NK-92 treated with Interleukin-12 subunit alpha and Interleukin-12 subunit beta, amount 100 ng/mL, for 24 hours (cell line): ENCODE measurements at places on chromosomes 1 and 21.

- no peak for DNase-seq
Measured at GRCh38 chr1:54124472-54124871, 28.3 kb downstream of the CDCP2 start.

- no peak for DNase-seq
Measured at GRCh38 chr1:12314333-12314903, 84.6 kb downstream of the VPS13D start.

DNA sequence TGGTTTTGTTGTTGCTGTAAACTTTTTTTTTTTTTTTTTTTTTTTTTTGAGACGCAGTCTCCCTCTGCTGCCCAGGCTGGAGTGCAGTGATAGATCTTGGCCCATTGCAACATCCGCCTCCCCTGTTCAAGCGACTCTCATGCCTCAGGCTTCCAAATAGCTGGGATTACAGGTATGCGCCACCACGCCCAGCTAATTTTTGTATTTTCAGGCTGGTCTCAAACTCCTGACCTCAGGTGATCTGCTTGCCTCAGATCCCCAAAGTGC is 78.9 kb upstream of the SLC45A1 start:
- DNase-seq: no peak

DNA sequence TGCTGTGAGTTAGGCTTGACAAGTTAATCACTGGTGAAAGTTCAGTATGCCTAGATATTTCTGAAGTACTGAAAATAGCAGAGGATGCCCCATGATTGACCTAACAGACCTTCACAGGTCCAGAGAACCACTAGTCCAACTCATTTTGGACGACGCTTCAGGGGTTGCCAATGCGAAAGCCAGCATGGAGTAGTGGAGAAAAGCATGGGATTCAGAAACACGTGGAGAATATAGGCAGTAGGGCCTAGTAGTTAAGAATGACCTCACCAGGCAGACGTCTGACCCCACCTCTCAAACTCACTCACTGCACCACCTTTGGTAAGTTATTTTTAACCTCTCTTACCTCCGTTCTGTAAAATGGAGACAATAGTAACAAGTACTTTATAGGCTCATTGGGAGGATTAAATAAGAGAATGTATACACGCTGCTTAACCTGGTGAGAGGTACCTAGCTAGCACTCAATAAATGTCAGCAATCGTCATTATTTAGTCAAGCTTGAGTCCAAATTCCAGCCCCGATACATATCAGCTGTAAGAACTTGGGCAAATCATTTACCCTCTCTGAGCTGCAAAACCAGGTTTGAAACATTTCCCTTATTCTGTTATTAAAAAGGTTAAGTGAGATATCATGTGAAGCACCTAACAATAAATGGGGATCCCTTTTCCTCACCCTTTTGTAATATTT is 13.2 kb downstream of the PLPP3 start:
- DNase-seq: no peak

DNA sequence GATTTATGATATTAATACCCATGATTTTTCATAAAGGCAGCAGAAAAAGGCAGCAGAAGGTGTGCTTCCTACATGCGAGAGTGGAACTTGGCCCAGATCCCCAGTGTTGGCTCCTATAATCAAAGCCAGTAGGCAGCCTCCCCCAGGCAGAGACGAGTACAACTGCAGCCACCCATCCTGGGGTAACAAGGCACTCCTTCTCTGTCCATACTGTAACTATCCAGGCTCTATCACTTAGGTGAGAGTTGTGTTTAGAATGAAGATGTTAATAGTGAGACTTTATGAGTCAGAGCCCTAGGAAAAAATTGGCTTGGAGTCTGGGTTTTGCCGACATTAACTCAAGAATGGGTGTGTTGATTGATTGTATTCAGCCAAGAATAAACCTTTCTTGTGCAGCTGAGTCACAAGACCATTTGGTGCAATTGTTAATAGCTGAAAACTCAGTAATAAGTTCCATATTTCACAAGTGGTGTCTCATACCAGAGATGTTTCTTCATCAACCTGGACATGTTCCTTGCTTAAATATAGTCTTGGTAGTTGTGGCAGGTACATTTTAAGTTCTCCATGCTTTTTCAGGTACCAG is 322.3 kb downstream of the DUSP10 start:
- DNase-seq: no peak

GRCh38 chr1:72954943-72955342 is 672.6 kb upstream of the NEGR1 start:
- no peak for DNase-seq

GRCh38 chr1:22826604-22827580 is 116.3 kb downstream of the EPHB2 start:
- DNase-seq: no peak
